ENCODE measurements at places on chromosomes 3 and 15. TPM values are rescaled to one million over a fixed set of nuclear protein-coding genes. Genes with fewer than 3 reads are reported as not detected.

Gene ETV5
- 54.3 TPM for total RNA-seq

DNA sequence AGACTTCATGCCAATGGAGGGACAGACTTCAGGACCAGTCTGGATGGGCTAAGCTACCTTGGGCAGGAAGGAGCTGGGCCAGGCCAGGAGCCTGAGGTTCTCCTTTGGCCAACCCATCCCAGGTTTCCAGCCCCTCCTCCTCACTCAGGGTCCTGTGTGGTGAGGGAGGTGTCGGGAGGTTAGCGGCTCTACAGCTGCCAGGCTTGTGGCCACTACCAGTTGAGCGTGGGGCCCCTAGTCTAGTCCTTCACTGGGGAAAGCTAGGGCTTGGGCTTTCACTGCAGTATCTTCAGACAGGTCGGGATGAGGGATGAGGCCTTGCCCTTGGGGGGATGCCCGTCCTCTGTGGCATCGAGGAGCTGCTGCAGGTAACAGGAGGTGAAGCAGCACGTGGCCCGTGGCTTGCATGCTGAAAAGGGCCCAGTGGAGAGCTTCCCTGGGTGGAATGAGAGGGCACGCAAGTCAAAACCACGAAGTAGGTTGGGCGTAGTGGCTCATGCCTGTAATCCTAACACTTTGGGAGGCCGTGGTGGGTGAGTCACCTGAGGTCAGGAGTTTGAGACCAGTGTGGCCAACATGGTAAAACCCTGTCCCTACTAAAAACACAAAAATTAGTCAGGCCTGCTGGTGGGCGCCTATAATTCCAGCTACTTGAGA is 8.5 kb upstream of the FANCD2 start:
- no peak for DNase-seq

Gene C3orf22
- not detected for total RNA-seq

- no peak for DNase-seq
These were observed 43.1 kb upstream of the SLC25A36 start for GRCh38 chr3:140898340-140899180.

Gene XYLB
- 11.9 TPM for total RNA-seq

GRCh38 chr3:188208516-188208981 is 54.6 kb downstream of the LPP start:
- no peak for DNase-seq

DNA sequence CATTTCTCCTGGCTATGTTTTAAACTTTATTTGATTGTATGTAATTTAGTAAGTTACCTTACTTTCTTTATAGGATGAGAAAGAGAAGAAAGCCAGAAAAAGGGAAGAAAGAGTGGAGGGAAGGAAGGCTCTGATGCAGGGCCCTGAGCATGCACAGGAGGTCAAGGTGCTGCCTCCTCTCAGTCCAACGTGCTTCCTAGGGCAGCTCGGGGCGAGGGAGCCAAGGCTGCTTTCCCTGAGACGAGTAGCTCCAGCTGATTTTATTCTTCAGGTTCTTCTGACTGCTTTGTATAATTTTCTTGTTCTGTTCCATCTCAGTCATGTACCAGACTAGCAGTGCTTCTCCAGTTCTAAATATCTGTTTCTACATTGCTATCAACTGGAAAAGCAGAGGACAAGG is 3.4 kb downstream of the CORO2B start:
- DNase-seq, result peak; percentile 20

Measured in dorsolateral prefrontal cortex (tissue), 122 donors.